Left hindlimb (tissue), 1 donor: ENCODE measurements at places on chromosomes 13 and 19.

DNA sequence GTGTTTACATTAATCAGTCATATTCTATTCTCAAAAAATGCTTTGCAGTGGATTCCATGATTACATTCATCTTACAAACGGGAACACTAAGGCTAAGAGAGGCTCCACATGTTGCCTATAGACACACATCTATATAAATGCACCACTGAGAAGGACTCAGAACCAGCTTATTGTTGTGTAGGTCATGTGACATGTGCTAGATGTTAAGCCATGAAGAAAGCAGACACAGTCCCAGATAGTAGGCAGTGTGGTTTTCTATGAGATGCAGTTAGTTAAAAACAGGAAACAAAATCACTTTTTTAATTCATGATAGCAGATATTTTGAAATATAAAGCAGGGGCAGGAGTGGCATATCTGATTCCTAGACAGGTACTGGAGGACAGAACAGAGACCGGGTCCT, 10.7 kb downstream of the SIGLEC6 start:
- no peak for DNase-seq

DNA sequence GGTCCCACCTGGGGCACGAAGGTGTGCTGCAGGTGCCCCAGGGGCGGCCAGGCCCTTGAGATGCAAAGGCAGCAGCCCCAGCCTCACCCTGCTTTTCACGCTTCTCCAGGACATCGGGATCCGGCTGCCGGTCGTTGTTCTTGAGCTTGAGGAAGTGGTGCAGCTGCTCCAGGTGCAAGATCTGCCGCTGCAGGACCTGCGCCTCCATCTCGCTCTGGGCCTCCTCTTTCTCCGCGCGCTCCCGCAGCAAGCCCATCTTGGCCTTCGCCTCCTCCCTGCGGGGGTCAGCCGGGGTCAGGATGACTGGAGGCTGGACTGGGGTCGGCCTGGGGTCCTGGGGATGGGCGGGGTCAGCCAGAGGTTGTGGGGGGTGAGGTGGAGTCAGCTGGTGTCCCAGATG, 21.5 kb upstream of the EMP3 start:
- DNase-seq = no peak

GRCh38 chr13:59601993-59602392, 561.7 kb downstream of the DIAPH3 start:
- DNase-seq = no peak

DNA sequence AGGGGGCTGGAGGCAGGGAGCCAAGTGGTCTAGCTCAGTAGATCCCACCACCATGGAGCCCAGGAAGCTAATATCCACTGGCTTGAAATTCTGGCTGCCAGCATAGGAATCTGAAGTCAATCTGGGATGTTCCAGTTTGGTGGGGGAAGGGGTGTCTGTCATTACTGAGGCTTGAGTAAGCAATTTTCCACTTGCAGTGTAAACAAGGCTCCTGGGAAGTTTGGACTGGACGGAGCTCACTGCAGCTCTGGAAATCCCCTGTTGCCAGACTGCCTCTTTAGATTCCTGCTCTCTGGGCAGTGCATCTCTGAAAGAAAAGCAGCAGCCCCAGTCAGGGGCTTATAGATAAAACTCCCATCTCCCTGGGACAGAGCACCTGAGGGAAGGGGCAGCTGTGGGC, 349.2 kb upstream of the KLHL1 start:
- DNase-seq = no peak

DNA sequence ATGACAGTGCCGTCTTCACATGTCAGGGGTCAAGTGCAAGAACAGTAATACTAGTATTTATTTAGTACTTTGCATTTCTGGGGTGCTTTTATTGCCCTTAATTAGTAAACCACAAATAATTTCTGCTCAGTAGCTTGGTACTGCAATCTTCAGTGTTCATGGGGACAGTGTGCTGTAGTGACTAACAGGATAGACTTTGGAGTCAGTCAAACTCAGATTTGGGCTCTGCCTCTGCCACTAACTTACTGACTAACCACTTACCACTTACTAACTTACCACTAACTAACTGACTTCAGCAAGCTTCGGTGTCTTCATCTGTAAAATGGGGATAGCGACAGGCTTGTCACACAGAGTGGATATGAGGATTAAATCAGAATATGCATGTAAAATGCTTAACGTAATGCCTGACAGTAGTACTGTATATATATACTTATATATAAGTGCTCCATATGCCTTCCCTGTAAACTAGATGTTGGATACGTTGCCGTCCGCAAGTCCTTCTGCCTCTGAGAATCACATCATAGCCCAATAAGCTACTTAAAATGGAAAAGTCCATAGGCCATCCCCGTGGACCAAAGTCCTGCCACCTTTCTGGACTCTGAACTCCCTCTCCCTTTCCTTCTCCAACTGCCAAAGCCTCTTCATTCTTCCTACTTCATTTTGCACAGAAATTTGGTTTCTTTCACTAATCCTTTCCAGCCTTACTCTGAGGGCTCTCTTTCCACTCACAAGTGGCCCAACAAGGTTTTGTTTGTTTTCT, 158.1 kb downstream of the ZIC5 start:
- no peak for DNase-seq

GRCh38 chr13:69857183-69857821, 250.3 kb upstream of the ATXN8OS start:
- no peak for DNase-seq

DNA sequence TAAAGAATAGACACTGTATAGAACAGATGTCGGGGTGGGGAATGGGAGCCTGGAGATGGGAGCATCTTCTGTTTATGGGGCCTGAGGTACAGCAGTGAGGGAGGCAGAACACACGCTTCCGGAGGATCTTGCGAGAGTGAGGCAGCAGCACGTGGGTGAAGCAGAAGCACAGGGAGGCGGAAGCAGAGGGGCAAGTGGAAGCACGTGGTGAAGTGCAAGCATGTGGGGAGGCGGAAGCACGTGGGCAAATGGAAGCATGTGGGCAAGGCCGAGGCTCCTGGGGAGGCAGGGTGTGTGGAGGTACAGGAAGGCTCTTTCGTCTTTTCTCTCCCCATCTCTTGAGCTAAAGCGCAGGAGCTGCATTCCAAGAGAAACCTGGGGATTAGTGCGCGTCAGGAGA, 198.4 kb downstream of the ATP8A2 start:
- no peak for DNase-seq

DNA sequence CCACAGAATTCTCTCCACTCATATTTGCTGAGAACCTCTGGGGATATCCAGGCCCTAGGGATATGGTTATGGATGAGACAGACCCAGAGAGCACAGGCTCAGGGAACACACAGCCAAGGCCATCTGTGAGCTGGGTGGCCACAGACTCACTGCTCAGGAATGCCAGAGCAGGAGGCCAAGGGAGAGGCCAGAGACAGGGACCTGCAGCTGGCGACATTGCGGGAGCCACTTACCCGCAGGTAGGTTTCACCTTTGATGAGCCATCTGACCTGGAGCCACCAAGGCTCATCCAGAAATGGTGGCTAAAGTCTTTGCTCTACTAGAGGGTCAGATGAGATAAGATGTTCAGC, 29.4 kb downstream of the CCNE1 start:
- no peak for DNase-seq

DNA sequence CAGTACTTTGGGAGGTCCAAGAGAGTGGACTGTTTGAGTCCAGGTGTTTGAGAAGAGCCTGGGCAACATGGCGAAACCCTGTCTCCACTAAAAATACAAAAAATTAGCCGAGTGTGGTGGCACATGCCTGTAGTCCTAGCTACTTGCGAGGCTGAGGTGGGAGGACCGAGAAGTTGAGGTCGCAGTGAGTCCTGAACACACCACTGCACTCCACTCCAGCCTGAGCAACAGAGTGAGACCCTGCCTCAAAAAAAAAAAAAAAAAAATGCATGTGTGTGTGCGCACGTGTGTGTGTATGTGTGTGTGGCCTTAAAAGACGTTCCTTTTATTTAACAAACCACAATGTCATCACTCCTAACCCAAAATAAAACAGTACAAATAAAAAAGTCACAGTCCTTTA, 62.6 kb downstream of the MAP4K1 start:
- DNase-seq = no peak

GRCh38 chr19:41478171-41478570, 35.2 kb downstream of the ERICH4 start:
- no peak for DNase-seq

GRCh38 chr13:34931572-34931971, 10.5 kb upstream of the NBEA start:
- no peak for DNase-seq

DNA sequence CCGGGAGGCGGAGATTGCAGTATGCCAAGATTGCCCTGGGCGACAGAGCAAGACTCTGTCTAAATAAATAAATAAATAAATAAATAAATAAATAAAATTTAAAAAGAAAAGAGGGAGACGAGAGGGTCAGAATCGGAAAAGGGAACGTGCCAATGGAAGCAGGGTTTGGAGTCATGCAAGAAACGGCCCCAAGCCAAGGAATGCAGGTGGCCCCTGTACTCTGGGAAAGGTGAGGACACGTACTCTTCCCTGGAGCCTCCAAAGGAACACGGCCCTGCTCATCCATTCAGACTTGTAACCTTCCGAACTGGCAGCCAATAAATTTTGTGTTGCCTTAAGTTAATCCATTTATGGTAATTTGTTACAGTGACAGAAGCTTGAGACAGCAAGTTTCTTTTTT, 19.9 kb upstream of the PNMA8C start:
- DNase-seq = no peak

DNA sequence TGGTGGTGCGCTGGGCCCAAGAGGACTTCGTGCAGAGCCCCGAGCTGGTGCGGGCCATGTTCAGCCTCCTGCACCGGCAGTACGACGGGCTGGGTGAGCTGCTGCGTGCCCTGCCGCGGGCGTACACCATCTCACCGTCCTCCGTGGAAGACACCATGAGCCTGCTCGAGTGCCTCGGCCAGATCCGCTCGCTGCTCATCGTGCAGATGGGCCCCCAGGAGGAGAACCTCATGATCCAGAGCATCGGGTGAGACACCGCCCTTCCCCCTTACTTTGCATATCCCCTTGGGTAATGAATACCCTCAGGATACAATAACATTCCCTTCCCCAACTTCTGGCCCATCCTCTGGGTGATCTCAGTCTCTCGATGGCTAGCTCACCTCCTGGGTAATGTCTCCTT, 60.9 kb downstream of the RYR1 start:
- DNase-seq = no peak
